ENCODE measurements at places on chromosomes 7 and 10.

DNA sequence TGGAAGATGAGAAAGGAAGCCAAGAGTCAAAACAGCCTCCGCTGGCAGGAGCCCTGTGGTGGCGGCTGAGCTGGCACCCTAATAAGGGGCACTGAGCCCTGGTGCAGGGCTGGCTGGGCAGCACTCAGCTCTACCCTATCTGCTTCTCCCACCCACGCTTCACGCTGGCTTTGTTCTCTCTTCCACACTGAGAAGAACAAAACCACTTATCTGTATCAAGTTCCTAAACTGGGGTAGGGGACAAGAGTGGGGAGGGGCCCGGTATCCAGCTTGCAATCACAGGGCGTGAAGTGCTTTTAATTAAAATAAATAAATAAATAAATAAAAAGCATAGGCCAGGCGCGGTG, 52.1 kb downstream of the FAM53B start:
- DNase-seq, result no peak

GRCh38 chr7:50423860-50424259, 26.3 kb downstream of the FIGNL1 start:
- no peak for DNase-seq

- DNase-seq, result no peak
These were observed 318.5 kb downstream of the GPR158 start for GRCh38 chr10:25493122-25493893.

DNA sequence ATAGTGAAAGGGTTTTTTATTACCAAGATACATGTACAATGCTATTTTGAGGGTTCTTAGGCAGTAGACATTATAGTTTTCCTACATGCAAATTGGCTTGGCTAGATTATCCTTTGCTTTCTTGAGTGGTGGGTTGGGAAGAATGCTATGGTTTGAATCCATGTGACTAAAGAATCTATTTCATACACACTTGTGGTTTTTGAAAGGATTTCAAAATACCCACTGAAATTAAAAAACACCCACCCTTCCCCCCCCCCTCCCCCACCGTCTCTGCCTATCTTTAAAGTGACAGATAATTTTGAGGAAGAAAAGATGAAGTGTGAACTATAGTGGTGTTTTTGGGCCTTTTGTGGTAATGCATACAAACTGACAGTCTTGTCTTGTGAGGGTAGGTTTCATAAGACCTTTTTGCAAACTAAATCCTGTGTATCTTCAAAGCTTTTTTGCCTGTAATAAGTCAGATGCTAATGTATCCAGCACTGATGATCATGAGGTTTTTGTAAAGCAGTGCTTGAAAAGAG, 90.9 kb downstream of the TPST1 start:
- no peak for DNase-seq

GRCh38 chr10:131744346-131744745, 156.5 kb upstream of the PPP2R2D start:
- no peak for DNase-seq

GRCh38 chr10:14560791-14561765, 213.6 kb downstream of the FAM107B start:
- DNase-seq, result no peak

- no peak for DNase-seq
These were observed at the start of gene TRIL for GRCh38 chr7:28958235-28958979. Gene TRIL, minus strand, starts transcription at chr7:28958330. Its CDS starts 284 bp downstream, at chr7:28958046.

- no peak for DNase-seq
These were observed 1.2 kb downstream of the RSBN1L start for GRCh38 chr7:77697535-77697831.

GRCh38 chr7:79936281-79936983, 198.2 kb upstream of the GNAI1 start:
- no peak for DNase-seq

- DNase-seq, result no peak
These were observed 282.6 kb upstream of the LRRN3 start for GRCh38 chr7:110808361-110808760.

DNA sequence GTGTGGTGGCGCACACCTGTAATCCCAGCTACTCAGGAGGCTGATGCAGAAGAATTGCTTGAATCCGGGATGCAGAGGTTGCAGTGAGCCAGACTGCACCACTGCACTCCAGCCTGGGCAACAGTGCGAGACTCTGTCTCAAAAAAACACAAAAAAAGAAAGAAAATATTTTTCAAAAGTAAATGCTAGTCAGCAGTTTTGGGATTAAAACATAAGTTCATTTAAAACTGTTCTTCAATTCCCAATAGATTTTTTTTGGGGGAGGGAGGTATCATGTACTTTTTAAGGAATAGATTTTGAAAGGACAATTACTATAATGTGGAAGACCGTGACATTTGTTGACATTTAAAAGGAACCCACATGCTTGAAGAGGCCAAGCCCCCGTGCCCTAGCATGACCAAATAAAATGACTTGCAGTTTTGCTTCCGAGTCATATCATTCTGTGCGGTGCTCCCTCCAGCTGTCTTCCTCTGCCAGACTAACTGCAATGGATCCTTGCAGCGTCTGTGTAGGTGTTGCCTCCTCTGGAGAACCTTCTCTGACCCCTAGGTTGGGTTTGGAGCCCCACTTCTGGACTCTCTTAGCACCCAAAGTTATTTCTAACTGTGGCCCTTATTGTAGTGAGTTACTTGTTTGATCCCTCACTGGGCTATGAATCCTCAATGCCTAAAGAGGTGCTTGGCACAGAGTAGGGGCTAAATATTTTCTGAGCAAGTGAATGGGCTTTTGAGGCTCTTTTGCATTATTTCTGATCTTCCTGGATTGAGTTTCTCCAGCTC, 17.4 kb upstream of the HPS1 start:
- no peak for DNase-seq

DNA sequence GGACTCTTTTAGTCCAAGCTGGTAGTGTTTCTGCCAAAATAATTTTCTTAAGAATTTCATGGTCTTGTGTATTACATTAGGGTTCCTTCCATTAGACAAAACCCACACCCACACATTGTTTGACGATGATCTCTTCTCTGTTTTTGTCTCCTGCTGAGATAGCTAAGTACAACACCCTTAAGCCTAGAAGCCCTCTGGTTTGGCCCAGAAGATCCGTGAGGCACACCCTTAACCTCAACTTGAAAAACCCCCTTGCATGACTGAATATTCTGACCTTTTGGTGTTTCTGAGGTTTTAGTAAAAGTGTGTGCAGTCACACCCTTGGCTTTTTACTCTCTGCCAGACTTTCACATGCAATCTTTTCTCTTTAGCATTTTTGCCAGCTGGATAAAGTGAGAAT, 29.3 kb upstream of the ERCC6 start:
- DNase-seq, result no peak

DNA sequence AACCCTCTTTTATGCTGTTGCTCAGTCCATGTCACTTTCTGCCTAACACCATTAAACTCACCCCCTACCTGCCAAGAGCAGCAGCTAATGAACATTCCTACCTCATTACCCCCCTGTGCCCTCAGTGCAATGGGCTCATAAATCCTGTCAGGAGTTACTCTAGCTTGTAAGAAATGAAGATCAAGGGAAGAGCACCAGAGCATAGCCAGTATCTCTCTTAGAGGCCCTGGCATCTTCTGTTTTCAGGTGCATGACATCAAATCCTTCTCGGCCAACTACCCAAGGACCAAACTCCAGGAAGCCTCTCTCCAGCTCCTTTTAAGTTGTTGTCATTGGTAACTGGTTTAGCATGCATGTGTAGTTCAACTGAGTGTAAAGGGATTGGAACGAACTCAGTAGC, 75.1 kb downstream of the FOXI2 start:
- DNase-seq, result no peak

- no peak for DNase-seq
These were observed 82.1 kb upstream of the PPP2R2D start for GRCh38 chr10:131818510-131819234.

DNA sequence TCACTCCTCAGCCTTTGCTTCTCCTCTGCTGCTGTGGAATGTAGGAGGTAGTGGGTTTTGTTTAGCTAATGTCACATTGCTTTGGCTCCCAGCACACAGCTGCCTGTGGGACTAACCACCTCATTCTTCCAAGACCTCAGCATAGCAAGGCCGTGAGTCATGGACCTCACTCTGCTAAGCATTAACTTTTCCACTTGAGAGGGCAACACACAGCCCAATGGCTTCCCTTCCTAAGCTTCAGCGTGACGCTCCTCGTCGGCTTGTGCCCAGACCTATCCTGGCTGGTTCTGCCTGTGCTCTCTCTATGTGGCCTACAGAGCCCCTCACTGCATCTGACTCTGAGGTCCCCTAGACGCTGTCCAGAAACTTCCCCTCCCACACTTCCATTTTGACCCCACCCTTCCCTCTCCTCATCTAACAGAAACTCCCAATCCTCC, 23.3 kb downstream of the MYOF start:
- DNase-seq, result no peak

DNA sequence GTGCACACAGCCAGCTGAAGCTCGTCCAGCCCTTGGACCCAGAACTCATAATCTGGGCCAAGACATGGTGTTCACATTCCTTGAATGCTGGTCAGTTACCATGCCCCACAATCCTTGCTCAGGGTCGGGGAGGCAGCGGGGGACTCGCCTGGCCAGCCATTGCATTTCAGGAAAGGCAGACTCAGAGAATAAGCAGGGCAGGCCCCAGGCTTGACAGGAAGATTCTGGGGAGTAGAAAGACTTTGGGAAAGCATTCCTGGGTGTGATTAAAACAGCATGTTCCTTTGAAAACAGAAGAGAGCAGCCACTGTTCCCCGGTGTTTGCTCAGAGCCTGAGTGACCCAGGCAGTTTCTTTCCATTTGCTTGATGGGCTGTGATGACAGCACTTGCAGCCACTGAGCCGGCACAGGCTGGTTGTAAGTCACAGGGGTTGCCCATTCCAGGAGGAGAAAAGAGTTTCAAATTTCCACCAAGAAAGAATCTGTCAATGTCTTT, 473.7 kb downstream of the TYW1 start:
- no peak for DNase-seq

- DNase-seq, result no peak
These were observed 33.1 kb downstream of the HABP2 start for GRCh38 chr10:113585949-113586348.

DNA sequence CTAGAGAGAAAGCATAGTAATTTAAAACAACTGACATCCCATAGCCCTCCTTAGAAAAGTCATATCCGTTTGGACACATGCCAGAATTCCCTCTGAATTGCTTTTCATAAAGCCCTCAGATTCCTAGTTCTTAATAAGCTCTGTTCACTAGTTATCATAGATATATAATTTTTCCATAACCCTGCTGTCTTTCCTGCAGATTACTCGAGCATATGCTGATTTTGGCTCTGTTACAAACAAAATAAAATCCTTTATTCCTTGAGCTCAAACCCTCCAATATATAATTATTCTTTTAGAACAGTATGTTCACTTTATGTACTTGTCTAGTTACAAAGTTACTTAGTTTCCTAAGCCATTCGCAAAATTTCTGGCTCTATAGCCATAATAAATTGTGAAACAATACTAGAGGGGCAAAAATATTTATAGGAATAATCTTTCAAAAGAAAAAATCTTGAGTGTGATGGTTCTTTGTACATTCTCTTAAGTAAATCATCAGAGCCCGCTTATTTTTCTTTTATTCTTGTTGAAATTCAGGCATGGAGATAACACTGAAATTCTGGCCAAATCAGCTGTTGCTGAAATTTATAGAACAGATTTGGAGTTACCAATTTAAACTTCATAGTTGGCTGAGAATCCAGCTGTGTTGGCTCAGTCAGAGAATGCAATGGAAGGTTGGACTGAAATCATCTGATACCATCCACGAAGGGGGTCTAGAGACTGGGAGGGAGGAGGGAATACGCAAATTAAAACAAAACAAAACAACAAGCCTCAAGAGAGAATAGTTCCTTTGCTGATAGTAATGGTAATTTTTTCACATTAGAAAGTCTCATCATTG, 146.1 kb upstream of the TMEM196 start:
- DNase-seq, result no peak

DNA sequence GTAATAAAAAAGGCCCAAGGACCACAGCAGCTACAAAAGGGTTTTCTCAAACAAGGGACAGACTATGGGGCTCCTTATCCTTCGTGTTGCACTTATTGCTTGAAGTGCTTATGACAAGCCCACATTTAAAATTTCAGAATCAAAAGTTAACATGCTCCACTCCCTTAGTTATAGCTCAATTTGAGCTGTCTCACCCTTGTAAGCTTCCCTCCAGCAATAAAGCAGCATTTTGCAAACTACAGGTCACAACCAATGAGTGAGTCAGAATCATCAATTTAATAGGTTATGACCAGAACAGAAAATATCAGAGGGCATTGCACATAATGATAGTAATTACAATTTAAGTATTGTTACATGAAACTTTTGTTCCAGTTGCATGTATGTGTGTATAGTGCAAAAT, 53.0 kb downstream of the IMMP2L start:
- DNase-seq, result no peak

DNA sequence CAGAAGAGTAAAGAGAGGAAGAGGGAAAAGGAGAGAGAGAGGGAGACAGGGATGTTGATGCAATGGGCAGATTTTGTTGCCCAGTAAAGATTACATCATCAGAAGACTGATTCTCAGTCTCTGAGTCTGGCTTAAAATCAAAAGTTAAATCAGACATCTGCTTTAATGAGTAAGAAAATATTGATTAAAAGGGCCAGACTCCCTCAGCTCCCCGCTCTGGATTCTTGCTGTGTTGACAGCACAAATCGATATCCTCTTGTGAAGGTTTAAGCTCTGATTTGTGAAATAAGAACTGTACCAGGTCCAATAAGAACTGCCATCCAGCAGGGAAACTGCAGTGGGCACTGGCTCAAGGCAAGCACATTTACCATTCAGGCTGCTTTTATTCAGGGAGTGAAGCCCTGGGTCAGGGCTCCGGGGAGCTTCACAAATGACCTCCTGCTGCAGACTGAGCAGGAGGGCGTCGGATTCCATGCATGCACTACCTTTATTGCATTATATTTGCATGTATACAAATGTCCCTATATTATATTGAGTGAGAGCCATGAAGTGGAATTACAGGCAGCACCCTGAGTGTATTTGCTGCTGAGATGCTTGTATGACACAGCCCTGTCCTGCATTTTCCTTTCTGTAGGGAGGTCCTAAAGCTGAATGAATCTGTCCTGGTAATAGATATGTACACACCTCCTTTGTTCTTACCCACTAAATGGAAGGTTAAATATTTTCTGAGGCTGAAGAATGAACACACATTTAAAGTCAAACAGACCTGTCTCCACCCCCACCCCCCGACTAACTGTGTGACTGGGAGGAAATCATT, 401.5 kb downstream of the REEP3 start:
- DNase-seq, result no peak

DNA sequence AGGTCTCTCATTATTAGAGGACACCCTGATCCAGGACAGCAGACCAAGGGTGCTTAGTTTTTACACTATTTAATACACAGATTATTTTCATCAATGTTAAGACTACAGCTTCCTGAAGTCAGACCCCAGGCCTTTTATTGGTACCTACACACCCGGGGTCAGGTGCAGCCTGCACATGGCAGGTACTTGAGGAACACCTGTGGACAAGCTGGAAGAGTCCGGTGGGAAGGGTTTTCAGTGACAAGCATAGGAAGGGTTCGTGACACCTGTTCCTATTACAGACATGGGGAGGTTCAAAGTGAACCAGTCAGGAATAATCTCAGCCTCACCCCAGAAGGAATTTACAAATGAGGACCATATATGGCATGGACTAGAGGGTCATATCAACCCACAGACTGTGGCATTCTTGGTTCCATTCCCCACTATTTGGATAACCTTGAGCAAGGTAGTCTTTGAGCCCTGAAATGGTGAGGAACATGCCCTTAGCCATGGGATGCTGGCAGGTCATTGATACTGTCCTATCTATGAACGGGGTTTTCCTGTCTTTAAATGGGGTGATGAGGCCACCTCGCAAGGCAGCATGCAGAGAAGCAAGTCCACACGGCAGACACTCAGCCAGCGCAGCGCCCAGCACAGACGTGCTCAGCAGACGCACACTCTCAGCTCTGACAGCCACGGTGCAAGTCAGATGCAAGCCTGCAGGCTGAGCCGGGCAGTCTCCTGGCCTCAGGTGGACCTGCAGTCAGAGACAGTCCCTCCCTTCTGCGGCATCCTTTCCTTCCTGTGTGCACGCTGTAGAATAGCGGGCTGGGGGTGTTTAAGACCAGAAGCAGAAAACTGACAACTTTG, 624.9 kb downstream of the PTPRN2 start:
- no peak for DNase-seq

Measured in stimulated activated CD8-positive, alpha-beta memory T cell treated with anti-CD3 and anti-CD28 coated beads, Interleukin-15, amount 100 ng/mL, for 4 hours (primary cell).